ENCODE measurements at places on chromosomes 2 and 18.
A peak's percentile ranks its signal among the peaks of the same experiment; 100 is the strongest.

DNA sequence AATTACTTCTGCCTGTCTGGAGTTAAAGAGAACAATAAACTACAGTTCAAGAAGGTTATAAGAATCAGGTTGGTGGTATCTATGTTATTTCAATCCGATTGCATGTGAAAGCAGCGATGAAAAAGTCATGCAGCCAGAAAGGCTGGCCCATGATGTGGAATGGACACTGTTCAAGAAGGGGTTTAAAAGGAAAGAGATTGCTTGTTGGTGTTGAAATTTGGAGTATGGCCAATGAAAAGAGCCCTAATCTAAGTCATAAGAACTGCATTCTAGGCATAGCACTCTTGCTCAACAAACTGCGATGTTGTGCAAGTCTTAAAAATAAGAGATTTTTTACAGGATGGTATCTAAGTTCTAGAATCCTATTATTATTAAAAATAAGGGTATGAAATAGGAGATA is 61.3 kb downstream of the EFEMP1 start:
- no peak for DNase-seq

- no peak for DNase-seq
These were observed 33.3 kb upstream of the E2F6 start for GRCh38 chr2:11499081-11499743.

GRCh38 chr2:176177580-176178037 is 10.9 kb upstream of the HOXD1 start:
- no peak for DNase-seq

DNA sequence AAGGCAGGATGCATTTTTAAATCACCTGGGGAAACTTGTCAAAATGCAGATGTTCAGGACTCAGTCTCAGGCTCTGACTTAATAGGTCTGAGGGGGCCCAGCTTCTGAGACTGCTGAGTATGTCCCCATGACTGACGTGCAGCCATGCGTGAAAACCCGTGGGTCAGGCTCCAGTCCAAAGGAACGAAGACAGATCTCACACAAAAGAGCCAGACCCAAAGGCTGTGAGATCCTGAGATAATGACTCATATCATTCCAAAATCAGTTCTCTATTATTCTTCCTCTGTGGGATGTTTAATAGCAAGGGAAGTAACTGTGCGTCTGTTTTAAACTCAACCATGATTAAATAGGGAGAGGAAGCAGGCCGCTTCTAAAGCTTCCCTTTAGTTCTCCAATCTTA is 107.4 kb upstream of the ACAA2 start:
- DNase-seq, result no peak

- DNase-seq, result no peak
These were observed 33.0 kb downstream of the ADI1 start for GRCh38 chr2:3486047-3487027.

DNA sequence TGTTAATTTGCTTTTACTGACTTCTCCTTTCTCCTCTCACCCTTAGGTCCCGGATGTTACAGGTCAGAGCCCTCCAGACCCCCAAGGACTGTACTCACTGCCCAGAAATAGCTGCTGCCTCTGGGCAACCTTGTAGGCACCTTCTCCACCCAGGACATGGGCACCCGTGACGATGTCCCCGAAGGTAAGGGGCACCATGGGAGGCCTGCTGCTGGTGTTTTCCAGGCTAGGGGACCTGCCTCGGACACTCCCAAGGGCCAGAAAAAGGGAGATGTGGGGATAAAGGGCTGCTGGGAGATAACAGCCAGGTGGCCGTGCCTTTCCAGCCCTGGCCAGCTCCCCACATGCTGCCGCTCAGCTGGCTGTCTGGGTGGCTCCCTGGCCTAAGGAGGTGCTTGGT is 13.6 kb downstream of the TOGARAM2 start:
- DNase-seq, result no peak

- DNase-seq, result no peak
These were observed 241.3 kb downstream of the PAX3 start for GRCh38 chr2:222057347-222058073.

GRCh38 chr2:167966937-167967913 is 280.2 kb downstream of the STK39 start:
- DNase-seq, result no peak

- DNase-seq, result peak; percentile 9
These were observed 916 bp downstream of the TNFRSF11A start for GRCh38 chr18:62325806-62326645.

DNA sequence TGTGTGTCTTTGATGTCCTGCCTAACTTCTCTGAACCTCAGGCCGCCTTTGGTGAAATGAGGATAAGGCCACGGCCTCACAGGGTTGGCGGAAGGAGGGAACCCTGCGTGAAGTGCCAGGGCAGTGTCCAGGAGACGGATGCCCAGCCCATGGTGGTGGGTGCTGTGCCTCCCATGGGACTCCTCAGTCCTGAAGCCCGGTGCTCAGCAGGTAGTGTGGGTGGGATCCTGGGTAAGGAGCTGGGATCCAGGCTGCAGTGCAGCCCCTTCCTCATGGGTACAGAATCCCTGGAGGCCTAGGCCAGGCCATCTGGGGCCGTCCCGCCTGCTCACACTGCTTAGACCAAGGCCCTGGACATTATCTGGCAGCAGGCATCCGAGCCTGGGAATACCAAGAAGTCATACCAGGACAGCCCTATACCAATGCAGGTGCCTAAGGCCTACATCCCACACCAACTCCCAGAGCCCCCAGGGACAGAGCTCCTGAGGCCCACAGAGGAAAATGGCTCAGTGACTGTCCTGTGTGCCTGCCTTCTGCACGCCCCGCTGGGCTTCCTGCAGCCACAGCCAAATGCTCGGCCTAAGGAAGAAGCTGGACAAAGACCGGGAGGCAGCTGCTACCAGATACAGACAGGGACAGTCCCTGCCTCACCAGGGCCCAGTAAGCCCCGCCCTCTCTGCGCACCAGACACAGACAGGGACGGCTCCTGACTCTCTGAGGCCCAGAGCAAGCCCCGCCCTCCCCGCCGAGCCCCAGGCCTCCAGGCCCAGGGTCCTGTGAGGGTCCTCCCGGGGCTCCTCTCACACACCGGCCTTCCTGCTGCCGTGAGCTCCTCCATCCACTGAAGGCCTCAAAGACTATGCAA is 78.0 kb downstream of the NDUFA10 start:
- no peak for DNase-seq

GRCh38 chr2:25253153-25253626 is 84.8 kb upstream of the POMC start:
- no peak for DNase-seq

- DNase-seq, result no peak
These were observed 290.7 kb upstream of the SLC14A2 start for GRCh38 chr18:45324495-45325113.

GRCh38 chr2:217513258-217513657 is 489.5 kb downstream of the TNS1 start:
- DNase-seq, result no peak

GRCh38 chr18:39188278-39188677 is 1622.7 kb upstream of the CELF4 start:
- no peak for DNase-seq

GRCh38 chr2:39834426-39834825 is 55.4 kb upstream of the THUMPD2 start:
- no peak for DNase-seq

DNA sequence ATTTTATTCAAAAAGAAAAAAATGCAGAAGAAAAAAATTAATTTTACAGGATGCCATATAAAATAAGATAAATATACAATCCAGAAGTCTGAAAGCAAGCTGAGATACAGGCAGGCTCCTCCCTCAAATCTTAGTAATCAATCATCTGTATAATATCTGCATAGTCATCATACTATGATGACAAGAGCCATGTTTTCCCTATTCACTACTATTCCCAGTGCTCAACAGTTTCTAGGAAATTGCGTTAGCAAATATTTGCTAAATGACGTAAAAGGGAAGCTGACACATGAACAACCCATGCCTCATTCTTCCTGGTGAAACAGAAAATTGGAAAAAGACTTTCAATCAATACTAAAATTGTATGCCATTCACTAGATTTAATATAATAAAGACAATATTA is 793.2 kb downstream of the SUCLG1 start:
- DNase-seq, result no peak

DNA sequence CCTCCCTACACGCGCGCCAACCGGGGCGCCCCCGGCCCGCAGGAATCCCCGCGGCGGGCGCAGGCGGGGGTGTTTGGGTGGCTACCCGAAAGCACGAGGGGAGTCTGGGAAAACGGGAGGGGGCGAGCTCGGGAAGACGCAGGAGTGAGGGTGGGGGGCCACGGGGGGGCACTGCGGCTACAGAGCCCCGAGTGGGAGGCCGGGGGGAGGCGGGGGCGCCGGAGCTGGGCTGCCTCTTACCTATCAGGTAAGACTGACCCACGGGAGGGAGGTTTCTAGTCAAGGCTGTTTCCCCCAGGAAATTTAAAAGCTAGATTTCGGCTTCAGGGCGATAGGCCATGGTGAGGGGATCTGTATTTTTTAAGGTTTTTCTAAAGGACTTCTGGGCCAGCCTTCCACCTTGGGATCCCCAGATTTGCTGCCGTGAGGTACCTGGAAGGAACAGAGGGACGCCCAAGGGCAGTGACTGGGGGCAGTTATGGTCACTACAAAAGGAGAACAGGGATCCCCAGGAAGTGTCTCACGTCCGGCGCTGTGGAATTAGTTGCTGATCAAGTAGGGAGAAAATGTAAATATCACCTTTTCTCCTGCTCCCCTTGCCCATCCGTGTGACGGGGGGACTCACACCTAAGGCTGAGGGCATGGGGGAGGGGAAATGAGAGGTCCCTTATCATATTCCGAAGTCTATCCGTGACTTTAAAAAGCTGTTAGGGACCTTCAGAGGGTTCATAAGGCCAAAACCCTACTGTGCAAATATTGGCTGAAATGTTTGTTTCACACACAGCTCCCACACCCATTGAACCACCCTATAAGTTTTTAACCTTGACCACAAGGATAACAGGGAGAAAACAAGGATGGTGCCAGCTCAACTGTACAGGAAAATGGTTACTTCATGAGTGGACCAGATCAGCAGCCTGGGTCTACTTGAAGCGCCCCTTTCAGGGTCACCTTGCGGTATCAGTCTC is 638 bp upstream of the IRS1 start:
- DNase-seq, result no peak

DNA sequence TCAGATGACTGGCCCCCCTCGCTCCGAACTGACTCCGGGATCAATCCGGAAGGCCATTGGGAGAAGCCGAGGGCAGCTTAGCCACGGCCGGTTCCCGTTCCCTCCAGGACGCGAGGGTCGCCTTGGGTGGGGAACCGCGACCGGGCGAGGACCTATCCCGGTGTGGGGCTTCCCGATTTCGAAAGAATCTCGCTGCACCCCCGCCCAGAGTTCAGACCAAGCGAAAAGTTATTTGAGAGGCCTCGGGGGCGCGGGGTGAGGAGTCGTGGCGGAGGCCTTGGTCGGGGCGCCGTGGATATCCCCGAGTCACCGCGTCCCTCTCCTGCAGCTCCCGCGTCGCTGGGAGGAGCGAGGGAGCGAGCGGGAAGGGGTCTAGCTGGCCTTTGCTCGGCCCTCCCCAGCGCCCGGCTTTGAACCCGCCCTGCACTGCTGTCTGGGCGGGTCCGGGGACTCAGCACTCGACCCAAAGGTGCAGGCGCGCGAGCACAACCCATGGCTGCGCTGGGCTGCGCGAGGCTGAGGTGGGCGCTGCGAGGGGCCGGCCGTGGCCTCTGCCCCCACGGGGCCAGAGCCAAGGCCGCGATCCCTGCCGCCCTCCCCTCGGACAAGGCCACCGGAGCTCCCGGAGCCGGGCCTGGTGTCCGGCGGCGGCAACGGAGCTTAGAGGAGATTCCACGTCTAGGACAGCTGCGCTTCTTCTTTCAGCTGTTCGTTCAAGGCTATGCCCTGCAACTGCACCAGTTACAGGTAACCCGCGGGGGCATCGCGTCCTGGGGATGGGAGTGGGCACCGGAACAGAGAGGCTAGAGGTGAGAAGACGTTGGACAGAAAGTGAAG is at the start of gene CYP27A1:
Gene CYP27A1, plus strand, starts transcription at position 457 of the 837 bp plus-strand sequence. Its CDS starts 36 bp downstream, at position 493.
- DNase-seq, result no peak

- no peak for DNase-seq
These were observed 46.5 kb upstream of the MYCN start for GRCh38 chr2:15893689-15894480.

- DNase-seq, result no peak
These were observed 11.1 kb upstream of the HNRNPLL start for GRCh38 chr2:38613849-38614213.

- DNase-seq, result no peak
These were observed 349.4 kb upstream of the POU3F3 start for GRCh38 chr2:104504331-104505073.

DNA sequence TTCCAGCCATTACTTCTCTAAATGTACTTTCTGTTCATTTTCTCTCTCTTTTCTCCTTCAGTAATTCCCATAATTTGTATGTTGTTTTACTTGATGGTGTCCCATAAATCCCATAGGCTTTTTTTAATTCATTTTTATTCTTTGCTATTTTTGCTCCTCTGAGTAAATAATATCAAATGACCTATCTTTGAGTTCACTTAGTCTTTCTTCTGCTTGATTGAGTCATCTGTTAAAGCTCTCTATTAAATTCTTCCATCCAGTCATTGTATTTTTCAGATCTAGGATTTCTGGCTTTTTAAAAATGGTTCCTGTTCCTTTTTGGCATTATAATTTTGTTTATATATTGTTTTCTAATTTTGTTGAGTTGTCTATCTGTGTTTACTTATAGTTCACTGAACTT is 13.5 kb downstream of the SP100 start:
- DNase-seq, result no peak

DNA sequence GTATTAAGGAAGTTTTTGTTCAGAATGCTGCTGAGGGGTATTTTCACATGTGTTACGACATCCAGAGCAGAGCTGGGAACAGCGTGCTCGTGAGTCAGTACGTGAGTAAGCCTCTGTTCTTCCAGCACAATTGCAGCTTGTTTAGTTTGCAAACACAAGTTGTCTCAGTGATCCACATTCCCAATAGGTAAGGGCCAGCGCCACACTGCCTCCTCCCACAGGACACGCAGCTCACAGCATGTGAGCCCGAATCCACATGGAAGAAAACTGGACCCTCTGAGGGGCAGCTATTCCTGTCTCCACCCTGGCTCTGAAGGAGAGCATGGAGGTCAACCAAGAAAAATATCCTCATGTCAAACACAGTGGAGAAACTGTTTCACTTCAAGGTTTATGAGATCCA is 173.9 kb upstream of the PID1 start:
- no peak for DNase-seq

DNA sequence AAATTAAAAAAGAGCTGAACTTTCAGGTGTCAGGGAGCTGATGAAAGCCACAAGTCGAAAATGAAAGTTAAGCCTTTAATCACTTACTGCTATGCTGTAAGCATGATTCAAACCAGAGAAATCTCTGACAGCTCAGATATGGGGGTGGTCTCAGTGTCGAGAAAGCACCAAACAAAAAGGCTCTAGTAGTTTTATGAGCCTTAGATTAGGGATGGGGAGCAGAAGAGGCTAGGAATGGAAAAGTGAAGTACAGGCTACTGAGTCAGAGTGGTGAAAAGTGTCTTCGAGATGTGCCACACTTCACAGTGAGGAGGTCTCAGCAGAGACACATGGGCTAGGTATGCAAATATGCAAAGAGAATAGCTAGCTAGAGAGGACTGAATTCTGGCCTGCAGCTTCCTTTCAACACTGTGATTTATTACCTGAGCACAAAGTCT is 482.2 kb downstream of the SPAG16 start:
- DNase-seq, result no peak

All from CD4-positive, alpha-beta T cell treated with Interleukin-12 subunit alpha and Interleukin-12 subunit beta, for 1 hour (primary cell).